Activated CD4-positive, alpha-beta T cell treated with anti-CD3 and anti-CD28 coated beads, Interleukin-2, amount 50 U/mL, for 1 hour (primary cell): ENCODE measurements at places on chromosomes 16 and 17.

- no peak for DNase-seq
These were observed 637 bp downstream of the DHRS11 start for GRCh38 chr17:36592316-36592715.

GRCh38 chr17:73535746-73536145 is 108.5 kb downstream of the SDK2 start:
- no peak for DNase-seq

DNA sequence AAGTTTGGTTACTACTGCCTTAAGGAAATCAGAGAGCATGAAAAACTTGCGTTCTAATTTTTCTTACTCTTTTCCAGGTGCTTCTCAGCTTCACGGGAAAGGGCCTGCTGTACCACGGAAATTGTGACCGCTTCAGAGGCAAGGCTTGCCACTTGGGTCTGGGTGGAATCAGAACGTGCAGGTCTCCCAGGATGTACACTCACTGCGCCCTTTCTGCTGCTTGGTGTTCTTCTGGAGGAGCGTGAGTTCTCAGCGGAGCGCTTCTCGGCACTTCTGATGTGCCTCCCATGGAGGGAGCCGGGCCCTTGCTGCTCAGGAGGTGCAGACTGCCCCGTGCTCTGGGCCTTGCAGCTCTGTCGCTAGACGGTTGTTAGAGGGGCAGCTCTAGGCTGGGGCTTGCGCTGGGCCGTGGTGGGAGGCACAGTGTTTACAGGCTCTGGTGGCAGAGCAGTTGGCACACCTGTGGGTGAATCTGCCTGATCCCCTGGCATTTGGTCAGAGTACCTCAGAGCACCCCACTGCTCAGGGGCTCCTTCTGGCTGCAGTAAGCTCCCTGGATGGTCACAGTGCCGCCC is 32.8 kb downstream of the UBN1 start:
- DNase-seq = no peak

- DNase-seq = no peak
These were observed 7.3 kb upstream of the ZDHHC7 start for GRCh38 chr16:85018529-85019236.

- DNase-seq = no peak
These were observed 190.4 kb downstream of the SALL1 start for GRCh38 chr16:50960517-50961202.

- DNase-seq = no peak
These were observed 8.7 kb upstream of the KCNH6 start for GRCh38 chr17:63514477-63514876.

DNA sequence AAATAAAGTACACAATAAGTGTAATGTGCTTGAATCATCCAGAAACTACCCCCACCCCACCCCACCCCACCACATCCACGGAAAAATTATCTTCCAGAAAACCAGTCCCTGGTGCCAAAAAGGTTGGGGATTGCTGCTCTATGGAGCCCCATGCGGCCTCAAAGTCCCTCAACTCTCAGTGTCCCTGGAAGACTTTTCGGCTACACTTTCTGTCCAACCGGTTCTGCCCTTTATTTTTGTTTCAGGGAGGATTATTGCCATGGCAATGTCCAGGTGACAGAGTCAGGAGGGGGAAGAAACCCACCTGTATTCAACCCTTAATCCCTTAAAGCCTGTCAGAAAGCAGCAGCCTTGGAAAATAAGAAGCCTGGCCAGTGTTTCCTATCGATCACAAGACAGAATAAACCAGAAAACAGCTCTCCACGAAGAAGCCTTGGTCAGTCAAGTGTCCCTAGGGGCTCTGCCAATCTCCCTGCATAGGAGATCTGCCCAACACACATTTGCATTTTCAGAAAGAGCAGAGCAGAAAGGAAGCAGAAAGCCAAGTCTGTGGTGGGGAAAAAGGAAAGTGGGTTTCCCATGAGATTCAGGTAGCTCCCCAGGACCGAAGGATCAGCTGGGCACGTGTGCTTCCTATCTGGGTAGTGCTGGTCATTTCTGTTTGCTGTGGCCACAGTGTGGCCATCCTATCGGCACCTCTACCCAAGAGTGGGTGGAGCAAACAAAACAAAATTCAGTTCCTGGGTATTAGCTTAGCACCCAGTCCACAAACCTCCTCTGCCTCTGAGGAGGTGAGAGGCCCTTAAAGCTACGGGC is 342.7 kb downstream of the SOX9 start:
- no peak for DNase-seq

- DNase-seq = no peak
These were observed 4.1 kb upstream of the PPP1R9B start for GRCh38 chr17:50154604-50155003.

GRCh38 chr16:80974649-80975376 is 31.9 kb downstream of the CMC2 start:
- no peak for DNase-seq

DNA sequence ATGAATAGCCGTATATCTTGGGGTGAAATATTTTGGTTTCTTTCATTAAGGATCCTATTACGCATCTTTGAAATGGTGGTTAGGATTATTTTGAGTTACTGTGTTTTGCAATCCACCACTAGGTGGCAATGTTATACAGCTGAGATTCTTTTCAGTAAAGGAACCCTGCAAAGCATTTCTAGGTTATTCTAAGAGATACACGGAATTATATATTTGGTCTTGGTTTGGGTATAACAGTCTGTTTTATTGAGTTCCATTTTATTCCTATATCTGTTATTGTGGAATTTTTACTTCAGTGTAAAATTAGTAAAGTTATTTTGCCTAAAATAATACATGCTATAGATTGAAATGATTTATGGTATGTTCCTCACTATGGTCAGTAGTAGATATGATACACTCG is 62.9 kb upstream of the CPHXL start:
- DNase-seq = no peak
